ENCODE measurements at places on chromosomes 4 and X. TPM values are rescaled to one million over a fixed set of nuclear protein-coding genes. Genes with fewer than 3 reads are reported as not detected.

DDIT4L gene
- total RNA-seq = 12.9 TPM

ADH1C gene
- 0.73 TPM for total RNA-seq

TMPRSS11A gene
- not detected for total RNA-seq

F11 gene
- not detected for total RNA-seq

MAGEA10 gene
- total RNA-seq = not detected

DNAAF6 gene
- not detected for total RNA-seq

GYPB gene
- total RNA-seq = not detected

RPA4 gene
- 2.6 TPM for total RNA-seq

ANXA10 gene
- not detected for total RNA-seq

MAGEC2 gene
- total RNA-seq = not detected

UXT gene
- 143 TPM for total RNA-seq

H2BW2 gene
- total RNA-seq = not detected

SULT1E1 gene
- total RNA-seq = 0.37 TPM

CTAG1A gene
- total RNA-seq = not detected
